ENCODE measurements at places on chromosomes 13 and 19.

DNA sequence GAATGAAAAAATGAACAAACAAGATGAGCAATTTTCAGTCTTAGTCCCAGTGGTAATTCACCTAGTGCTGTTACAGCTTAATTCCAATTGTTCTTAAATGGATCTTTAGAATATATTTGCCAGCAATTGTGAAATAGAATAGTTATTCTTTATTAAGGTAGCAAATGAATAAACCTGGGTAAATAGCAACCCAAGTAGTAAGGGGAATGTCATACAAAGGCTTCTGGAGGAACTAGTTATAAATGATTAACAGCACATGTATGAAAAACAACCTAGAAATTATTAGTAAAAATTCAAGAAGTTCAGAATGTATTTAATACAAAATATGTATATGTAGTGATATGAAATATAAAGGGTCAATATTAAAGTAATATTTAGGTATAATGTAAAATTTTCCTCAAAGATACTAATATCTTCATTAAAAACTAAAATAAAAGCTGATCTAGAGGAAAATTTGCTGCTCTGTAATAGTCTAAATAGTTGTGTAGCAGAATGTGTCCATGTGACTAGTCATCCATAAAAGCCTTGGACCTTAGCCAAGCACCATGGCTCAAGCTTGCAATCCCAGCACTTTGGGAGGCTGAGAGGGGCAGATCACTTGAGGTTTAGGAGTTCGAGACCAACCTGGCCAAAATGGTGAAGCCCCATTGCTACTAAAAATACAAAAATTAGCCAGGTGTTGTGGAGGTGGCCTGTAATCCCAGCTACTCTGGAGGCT is 535.9 kb upstream of the ATXN8OS start:
- DNase-seq, result no peak

DNA sequence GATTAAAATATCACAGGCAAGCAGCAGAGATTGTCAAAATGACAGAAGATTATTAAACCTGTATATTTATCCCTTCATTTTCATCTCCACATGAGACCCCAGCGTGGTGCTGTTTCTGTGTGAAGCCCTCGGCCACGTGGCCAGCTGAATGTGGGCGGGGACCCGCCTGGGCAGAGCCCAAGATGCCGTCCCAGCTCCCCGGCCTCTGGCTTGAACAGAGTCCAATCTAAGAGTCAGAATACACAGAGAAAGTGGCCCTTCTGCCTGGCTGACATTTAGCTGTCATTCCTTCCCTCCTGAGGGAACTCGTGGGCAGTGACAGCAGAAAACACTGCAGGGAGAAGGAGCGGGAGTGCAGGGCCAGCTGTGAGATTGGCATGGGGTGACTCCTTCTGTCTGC is 34.9 kb upstream of the UQCRFS1 start:
- no peak for DNase-seq

- DNase-seq, result no peak
These were observed 10.2 kb downstream of the DPP9 start for GRCh38 chr19:4713384-4713951.

DNA sequence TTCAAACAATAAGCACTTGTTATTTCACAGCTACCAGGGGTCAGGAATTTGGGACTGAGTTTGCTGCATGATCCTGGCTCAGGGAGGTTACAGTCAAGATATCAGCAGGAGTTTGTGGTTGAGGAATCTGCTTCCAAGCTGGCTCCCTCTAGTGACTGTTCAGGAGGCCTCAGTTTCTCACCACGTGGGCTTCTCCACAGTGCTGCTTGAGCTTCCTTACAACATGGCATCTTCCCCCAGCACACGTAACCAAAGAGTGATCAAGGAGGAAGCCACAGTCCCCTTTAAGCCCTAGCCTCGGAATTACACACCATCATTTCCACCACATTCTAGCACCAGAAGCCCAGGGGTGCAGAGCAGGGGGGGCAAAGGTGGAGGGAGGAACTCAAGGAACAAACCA is 28.8 kb downstream of the CELF5 start:
- no peak for DNase-seq

DNA sequence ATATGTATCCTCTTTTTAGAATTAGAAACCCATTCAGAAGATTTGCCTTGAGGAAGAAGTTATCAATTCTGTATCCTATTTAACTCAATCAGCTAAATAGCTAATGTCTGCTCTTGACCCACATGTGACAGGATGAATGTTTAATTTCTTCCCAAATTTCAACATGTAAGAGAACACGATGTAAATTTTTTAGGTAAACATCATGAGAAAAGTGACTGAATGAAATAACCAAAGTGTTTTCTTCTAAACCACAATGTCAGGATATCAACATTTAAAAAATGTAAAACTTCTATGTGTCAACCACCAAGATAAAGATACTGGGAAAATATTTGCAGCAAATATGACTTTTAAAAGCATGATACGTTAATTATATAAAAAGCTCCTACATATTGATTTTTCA is 302.4 kb downstream of the DCT start:
- no peak for DNase-seq

DNA sequence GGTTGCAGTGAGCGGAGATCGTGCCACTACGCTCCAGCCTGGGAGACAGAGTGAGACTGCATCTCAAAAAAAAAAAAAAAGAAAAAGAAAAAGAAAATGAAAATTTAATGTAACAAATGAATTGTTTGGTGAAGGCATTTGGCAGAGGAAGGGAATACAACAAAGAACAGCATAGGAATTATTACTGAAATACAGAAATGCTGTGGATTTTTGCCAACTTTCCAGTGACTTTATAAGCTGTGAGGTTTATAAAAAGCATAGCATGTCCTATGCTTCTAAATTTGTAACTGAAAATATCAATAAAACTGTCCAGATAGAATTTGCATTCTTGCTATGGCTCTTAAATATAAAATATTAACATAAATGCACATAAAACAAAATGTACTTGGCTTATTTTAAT is 112.9 kb upstream of the IRS2 start:
- DNase-seq, result no peak
